ENCODE measurements at places on chromosomes 5 and 9.
A peak's percentile ranks its signal among the peaks of the same experiment; 100 is the strongest.

DNA sequence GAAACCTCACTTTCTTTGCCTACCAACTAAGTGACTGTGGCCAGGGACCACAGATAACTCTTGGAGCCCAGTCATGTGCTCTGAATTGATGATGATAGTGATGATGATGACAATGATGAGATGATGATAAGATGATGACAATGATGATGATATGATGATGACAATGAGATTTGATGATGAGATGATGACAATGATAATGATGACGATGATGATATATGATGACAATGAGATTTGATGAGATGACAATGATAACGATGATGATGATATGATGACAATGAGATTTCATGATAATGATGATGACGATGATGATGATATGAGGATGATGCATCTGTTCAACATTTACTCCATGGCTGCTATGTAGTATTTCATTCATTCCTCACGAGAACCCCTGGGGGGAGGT lies 213.0 kb downstream of the ERCC6L2 start:
- no peak for DNase-seq

GRCh38 chr9:134547161-134548100 lies 94.2 kb upstream of the COL5A1 start:
- peak; percentile 40 for DNase-seq

DNA sequence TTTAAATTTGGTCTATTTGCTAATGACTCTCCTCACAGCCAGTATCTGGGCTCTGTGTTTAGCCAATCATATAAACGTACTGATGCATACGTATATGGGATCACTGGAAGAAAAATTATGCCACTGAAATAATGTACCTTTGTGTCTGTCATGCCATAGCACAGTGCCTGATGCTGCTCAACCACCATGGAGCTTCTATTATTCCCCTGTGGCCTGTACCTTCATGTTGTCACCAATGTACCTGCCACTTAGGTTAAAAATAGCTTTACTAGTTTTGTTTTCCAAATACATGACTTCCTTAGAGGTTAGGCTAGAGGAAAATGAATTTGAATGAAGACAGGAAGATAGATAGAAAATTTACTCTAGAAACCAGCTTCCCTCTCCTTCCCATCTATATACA lies 34.6 kb downstream of the HACD4 start:
- DNase-seq: no peak

DNA sequence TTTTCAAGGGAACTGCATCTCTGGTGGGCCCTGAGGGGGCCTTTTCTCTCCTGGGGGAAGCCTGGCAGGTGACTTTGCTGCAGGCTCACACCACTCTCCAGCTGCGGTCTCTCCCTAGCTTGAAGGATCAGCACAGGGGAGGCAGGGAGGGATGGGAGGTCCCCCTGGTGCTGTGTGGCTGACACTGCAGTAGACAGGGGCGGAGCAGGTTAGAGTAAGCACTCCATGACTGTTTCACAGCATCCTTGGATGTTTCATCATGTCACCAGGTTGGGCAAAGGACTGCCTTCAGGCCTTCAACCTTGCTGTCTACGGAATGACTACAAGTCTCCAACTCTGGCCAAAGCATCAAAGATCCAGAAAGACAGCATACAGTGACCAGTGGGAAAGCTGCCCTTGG lies 470.7 kb downstream of the CDK5RAP2 start:
- no peak for DNase-seq
